Hippocampal formation (tissue), 2 donors: ENCODE measurements at places on chromosomes 2 and 18.
A peak's percentile ranks its signal among the peaks of the same experiment; 100 is the strongest.

DNA sequence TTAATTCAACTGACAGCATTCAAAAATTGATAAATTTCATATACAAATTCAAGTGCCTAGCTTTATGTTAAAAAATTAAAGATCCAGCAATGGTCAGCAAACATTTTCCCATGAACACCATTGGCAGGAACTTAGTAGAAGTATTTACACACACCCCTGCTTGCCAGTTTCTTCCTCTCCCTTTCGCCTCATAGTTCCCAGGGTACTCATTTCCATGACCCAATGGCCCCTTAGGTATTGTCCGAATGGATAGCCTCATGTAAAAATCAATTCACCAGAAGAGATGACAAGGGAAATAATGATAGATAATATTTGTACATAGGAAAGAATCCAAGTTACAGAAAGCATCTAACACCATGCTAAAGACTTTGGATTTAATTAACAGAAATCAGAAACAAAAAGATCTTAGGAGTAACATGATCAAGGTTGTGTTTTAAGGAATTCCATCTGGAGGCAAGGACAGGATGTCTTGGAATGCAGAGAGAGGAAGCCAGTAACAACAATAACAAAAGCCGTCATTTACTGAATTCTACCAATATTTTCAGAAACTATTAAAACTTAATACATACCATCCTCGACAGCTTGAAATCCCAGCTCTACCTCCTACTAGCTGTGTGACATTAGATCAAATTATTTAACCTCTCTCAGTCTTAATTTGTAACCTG, 423.0 kb downstream of the IRS1 start:
- no peak for DNase-seq

- peak; percentile 10 for DNase-seq
Measured at GRCh38 chr2:204691911-204692510, 146.7 kb downstream of the PARD3B start.

DNA sequence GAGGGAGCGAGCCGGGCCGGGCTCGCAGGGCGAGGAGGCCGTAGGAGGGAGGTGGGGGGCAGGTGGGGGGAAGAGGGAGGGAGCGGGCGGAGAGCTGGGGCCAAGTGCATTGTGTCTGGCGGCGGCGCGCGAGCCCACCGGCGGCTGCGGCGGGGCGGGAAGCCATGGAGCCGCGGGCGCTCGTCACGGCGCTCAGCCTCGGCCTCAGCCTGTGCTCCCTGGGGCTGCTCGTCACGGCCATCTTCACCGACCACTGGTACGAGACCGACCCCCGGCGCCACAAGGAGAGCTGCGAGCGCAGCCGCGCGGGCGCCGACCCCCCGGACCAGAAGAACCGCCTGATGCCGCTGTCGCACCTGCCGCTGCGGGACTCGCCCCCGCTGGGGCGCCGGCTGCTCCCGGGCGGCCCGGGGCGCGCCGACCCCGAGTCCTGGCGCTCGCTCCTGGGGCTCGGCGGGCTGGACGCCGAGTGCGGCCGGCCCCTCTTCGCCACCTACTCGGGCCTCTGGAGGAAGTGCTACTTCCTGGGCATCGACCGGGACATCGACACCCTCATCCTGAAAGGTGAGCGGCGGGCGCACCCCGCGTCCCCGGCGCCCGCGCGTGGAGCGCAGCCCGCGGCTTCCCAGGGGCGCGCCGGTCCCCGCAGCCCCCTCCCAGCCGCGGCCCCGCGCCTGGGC, at the start of gene TMEM178A:
Gene TMEM178A, plus strand, starts transcription at position 107 of the 680 bp plus-strand sequence. Its CDS starts 58 bp downstream, at position 165.
- DNase-seq: no peak

DNA sequence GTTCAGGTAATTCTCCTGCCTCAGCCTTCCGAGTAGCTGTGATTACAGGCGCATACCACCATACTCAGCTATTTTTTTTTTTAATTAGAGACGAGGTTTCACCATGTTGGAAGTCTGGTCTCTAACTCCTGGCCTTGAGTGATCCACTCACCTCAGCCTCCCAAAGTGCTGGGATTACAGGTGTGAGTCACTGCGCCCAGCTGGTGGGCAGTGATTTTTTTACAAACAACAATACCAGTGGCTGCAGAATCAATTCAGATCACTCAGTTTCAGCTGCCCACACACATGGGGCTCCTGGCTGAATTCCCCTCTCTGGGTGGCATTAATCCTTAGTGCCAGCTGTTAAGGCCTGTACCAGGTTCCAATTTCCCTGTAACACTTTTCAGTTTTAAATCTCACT, 13.3 kb upstream of the CYRIA start:
- no peak for DNase-seq

DNA sequence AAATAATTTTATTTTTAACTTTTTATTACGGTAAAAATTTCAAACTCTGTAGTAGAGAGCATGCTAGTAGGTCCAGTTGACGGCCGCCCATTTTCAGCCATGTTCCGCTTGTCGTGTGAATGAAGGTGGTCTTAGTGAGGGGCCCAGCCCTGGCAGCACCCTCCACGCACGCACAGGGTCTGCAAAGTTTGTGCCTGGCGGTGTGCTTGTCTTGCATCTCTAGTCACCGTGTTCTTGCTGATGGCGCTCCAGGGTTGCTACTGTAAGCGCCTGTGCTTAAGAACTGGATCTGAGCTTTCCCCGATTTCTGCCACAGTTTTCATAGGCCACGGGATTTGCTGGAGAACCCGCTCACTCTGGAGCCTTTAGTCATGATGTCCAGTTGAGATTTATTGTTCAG, 28.9 kb downstream of the LDLRAD4 start:
- DNase-seq: no peak

GRCh38 chr2:31101701-31102100, 36.5 kb downstream of the GALNT14 start:
- DNase-seq: no peak

DNA sequence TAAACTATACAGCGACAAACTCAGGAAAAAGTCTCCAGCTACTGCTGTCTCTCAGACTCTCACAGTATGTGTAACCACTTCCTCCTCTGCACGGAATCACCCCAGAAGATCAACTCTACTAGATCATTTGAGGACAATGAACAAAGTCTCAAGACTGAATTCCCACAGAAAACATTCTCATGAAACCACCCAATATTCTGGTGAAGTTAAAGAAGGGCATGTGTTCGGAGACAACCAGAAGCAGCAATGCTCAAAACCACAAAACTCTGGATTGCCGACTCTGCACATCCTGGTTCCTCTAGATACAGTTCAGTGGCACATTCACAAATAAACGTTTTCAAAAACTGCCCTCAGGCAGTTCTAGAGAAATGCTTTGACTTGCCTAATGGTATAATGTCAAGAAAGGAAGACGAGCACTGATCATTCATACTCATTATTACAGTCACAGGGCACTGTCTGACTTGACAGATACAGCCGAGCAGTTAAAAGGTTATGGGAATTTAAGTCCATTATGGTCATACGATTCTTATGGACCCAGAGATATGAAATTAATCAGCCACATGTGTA, 91.9 kb upstream of the STK17B start:
- no peak for DNase-seq

DNA sequence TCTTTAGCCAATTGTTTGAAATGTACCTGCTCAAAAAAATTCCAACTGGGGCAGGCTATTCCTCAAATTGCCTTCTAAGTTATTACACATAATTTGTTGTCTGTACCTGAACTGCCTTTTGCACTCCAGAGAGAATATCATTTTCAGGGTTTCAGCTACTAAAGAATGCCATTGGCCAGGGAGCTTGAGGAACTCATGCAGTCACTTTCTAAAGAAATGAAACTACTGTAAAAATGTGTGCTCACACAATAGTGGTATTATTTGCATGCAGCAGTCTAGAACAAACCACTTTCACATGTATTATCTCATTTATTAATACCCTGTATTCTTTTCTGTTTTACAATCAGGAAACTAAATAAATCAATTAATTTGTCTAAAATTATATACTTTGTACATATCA, 152.2 kb downstream of the PID1 start:
- DNase-seq: no peak

DNA sequence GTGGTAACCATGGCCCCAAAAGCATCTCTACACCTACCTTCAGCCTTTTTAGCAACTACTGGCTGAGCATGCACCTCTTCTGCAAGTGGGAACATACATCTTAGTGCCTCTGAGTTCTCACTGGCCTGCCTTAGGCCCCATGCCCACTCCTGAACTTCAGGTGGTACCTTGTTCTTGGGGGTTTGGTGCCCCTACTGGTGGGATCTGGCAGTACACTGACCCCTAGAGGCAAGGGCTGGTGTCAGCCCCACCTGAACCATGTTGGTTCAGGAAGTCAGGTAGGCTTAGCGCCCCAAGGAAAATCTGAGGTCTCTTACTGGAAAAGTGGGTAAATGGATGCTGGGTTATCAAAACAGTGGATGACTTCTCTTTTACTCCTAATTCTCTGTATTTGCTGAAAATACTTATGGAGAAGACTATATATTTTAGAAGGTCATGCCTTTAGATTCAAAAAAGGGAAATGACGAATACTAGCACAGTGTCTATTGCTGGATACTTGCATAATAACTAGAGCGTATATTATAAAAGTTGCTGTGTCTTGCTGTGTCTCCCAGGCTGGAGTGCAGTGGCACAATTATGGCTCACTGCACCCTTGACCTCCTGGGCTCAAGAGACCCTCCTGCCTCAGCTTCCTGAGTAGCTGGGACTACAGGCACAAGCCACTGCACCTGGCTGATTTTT, 84.6 kb downstream of the RAB31 start:
- no peak for DNase-seq

DNA sequence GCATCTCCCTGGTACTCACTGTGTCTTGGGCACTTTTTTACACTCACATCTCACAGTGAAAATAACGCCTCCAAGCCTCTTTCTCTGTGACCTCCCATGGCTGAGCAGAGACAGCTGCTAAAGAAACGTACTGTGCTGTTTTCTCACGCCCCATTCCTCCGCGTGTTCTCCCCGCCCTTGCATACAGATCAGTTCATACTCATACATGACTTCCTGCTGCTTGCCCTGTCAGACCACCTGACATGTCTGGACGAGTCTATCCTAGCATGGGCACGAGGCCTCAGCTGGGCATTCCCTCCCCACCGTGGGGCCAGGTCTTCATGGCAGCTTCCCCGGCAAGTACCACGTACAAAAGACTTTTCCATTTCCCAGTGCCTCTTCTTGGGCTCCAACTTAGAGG, 21.2 kb upstream of the IL1A start:
- no peak for DNase-seq
